ENCODE measurements at places on chromosomes 4 and X.

- DNase-seq, result no peak
These were observed 449.7 kb downstream of the PCDH10 start for GRCh38 chr4:133598779-133599178.

- no peak for DNase-seq
These were observed 42.3 kb downstream of the FBXO8 start for GRCh38 chr4:174241162-174241561.

DNA sequence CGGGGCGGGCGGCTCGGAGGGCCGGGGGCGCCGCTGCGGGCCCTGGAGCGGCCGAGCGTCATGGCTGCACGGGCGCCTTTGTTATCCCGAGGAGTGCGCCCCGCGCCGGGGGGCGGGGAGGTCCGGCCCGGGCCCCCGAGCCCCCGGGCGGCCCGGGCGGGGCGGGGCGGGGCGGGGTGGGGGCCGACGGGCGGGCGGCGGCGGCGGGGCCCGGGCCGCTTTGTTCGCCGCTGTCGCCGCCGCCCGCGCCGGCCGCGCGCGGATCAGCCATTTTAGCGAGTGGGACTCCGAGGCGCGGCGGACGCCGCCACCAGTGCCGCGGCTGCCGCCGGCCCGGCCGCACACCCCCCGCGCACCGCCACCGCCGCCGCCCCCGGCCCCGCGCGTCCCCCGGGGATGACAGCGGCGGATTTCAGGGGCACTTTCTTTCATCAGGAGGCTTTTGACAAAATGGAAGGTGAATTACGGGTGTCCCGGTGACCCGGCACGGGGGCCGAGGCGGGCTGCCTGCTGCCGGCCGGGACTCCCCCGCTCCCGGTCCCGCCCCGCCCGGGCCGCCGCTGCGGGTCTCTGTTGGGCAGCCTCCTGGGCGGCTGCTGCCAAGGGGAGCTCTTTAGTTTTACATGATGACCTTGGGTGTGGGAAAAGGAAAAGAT, 1.2 kb downstream of the HMGB3 start:
- no peak for DNase-seq

GRCh38 chrX:31099536-31100090, 27.8 kb upstream of the FTHL17 start:
- peak; percentile 4 for DNase-seq

- DNase-seq, result no peak
These were observed 6.3 kb upstream of the TBL1X start for GRCh38 chrX:9458516-9459078.

DNA sequence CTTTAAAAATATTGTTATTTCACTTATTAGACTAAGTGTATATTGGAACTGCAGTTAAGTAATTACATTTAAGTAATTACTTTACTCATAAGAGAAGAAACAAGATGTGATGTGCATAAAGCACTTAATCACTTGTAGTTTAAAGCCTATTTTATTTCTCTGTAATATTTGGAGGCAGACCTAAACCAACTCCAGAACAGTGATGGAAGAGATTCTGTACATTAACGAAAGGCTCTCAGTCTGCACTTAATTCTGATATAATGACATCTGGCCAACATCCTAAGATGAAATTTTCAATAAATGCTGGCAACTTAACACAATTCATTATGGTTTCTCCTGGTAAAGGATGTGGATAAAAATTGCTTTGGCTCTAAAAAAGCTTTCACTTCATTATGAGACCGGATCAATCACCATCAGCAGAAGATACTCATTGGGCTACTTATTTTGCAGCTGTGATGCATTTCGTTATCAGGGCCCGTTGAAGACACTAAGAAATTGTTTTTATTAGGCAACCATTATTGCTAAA, 342.6 kb downstream of the C4orf33 start:
- DNase-seq, result no peak

- no peak for DNase-seq
These were observed 150.3 kb downstream of the MSL3 start for GRCh38 chrX:11908371-11908770.
